ENCODE measurements at places on chromosomes 4 and X.

GRCh38 chrX:132375941-132376340, 112.9 kb downstream of the MBNL3 start:
- DNase-seq, result no peak

DNA sequence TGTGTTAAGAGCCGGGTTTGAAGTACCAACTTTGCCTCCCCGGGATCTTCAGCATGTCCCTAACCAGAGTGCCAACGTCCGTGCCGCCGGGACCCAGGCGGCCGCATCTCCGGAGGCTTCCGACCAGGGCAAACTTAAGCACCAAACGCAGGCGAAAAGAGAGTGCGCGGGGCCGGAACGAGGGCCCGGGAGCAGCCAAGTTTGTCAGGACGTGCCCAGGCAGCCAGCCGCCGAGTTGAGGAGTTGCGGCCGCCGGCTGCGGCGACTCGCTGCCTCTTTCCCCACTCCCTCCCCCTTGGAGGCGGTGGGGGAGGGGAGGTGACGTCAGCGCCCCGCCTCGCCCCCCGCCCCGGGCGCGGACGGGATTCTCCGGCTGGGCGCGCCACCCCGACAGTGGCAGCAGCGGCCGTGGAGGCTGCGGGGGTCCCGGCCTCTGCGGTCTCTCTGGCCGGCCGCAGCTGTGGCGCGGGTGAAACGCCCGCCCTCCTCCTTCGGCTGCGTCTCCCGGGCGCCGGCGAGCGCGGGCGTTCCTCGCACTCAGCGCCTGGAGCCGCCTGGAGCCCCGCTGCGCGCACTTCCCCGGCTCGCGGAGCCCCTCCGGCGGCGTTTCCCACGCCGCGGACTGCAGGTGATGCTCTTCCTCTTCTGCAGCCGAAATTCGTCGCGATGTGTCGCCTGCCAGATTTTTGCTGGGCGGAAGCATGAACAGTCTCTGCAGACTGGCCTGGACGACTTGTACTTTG, 2.9 kb upstream of the FAT1 start:
- no peak for DNase-seq

GRCh38 chr4:108361446-108361820, 192.7 kb upstream of the LEF1 start:
- no peak for DNase-seq

DNA sequence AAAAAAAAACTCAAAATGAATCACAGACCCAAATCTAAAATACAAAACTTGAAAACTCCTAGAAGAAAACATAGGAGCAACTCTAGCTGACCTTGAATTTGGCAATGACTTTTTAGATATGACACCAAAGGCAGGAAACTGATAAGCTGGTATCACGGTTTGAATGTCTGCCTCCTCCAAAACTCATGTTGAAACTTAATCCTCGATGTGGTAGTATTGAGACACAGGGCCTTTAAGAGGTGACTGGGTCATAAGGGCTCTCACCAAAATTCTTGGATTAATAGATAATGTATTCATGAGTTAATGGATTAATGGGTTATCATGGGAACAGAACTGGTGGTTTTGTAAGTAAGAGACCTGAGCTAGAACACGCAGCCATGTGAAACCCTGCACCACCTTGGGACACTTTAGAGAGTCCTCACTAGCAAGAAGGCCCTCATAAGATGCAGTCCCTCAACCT, 40.5 kb downstream of the FRYL start:
- no peak for DNase-seq

GRCh38 chrX:117998171-117998570, 118.4 kb downstream of the KLHL13 start:
- DNase-seq, result no peak

GRCh38 chrX:68980906-68981616, 152.2 kb downstream of the EFNB1 start:
- no peak for DNase-seq

GRCh38 chrX:44062840-44063239, 89.7 kb upstream of the NDP start:
- no peak for DNase-seq

- DNase-seq, result no peak
Observed at GRCh38 chr4:182213004-182213403, 30.2 kb upstream of the TENM3 start.

DNA sequence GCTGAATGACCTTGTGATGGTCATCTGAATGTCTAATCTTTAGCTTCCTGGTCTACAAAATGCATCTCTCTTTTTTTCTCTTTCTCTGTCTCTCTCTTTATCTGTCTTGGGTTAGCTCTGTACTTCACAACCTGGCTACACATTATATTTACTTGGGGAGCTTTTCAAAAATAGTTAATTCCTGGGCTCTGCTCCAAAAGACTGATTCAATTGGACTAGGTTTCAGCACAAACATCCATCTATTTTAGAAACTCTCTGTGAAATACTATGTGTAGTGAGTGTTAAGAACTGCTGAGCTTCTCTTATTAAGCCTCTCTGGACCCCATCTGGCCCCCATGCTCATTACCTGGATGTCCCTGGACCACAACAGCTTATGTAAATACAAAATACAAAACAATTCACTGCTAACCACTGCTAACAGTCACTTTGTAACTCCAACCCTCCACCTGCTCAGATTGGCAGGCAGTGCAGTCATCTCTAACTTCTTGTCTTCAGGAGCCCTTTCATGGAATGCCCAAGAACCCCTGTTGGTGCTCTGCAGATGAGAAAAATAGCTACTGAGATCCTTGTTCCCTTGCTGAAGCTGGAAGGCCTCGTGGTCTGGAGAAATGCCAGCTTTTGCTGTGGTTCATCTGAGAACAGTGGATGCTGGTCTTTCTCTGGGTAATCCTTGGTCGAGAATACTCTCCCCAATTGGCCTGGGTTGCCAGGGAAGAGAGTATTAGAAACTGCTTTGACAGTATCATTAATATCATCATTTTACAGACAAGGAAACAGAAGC, 14.8 kb upstream of the BOD1L1 start:
- DNase-seq, result no peak

GRCh38 chrX:150324035-150324728, 38.9 kb upstream of the MAMLD1 start:
- no peak for DNase-seq

DNA sequence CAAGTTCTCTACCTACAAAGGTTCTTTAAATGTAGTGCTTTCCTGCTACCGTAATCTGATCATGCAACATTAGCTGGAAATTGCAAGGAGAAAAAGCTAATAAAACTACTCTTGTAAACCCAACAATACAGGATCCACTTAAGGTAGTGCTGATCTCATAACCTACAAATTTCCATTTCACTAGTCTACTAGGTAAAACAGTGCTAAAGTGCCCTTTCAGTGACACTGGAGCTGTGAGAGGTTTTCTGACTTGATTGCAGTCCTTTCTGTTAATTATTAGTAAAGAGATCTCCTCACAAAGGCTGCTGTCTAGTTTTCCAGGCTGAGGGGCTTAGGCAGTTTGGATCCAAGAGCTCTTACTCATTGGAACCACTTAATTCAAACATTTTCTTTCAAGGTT, 1118.7 kb downstream of the SH3BGRL start:
- no peak for DNase-seq

- no peak for DNase-seq
Observed at GRCh38 chr4:81199831-81200230, 15.2 kb downstream of the PRKG2 start.

GRCh38 chr4:950136-951020, 18.1 kb downstream of the TMEM175 start:
- DNase-seq, result no peak
